ENCODE measurements at places on chromosomes 16 and 17.

GRCh38 chr16:57592591-57593003 is 35.8 kb upstream of the ADGRG1 start:
- peak; percentile 74 for DNase-seq

DNA sequence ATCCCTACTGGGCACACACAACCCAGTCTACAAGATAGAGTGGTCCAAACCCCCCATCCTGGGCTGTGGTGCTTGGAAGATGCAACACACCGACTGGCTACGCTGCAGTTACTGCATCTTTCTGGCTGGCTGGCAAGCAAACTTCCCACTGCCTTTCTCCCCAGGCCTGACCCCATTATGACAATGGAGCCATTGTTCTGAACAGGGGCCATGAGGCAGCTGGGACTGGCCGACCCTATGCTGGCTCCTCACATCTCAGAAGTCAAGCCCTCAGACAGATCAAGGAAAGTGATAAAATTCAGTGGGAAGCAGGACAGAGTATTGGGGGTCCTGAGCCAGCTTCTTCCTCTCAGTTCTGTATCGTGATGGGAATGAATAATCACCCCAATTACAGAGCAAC is 364.1 kb upstream of the ASIC2 start:
- DNase-seq: no peak

DNA sequence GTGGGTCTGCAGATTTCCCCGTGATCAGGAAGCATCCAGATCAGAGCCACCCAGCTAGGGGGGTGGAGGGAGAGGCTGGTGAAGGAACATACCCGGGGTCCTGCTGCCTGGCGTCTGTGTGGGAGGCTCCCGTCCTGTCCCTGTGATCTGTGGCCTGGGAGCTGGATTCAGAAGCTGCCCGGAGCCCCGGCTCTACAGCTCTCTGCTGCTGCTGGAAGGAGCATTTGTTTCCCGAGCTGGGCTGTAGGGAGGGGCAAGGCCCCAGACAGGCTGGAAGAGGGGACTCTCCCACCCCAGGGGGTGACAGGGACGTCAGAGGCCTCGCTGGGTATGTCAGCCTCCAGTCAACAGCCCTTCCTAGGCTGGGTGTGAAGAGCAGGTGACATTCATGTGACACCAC is 10.2 kb downstream of the SOX8 start:
- no peak for DNase-seq

- DNase-seq: no peak
These were observed 6.9 kb downstream of the SALL1 start for GRCh38 chr16:51144203-51144602.

GRCh38 chr16:89233678-89234490 is 16.4 kb downstream of the ZNF778 start:
- DNase-seq: no peak

- no peak for DNase-seq
These were observed 17.6 kb downstream of the ATPAF2 start for GRCh38 chr17:18021372-18021771.

DNA sequence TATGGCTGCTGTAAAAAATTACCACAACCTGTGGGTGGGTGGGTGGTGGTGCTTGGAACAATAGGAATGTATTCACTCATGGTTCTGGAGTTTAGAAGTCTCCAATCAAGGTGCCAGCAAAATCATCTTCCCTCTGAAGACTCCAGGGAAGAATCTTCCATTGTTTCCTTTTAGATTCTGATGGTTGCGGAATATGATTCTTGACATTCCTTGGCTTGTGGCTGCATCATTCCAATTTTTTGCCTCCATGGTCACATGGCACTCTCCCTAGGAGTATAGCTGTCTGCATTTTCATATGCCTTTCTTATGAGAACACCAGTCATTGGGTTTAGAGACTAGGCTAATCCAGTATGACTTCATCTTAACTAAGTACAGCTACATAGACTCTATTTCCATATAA is 401.0 kb downstream of the HS3ST3B1 start:
- DNase-seq: no peak

GRCh38 chr17:18027280-18027679 is 11.7 kb downstream of the ATPAF2 start:
- no peak for DNase-seq

DNA sequence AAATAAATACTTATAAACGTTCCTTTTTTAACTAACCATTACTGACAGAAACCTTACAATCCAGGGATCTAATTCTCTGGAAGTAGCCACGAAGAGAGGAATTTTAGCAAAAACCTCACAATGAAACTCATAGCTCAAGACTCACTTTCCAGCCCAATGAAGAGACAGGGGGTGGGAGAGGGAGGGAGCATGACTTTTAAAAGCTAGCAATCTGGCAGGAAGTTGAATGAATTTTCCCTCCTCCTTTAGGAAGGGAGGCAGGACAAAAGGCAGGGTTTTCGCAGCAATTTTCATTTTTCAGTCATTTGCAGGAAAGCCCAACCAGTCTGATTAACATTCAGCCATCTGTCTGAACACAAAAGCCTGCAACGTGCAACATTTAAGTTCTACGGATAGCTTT is 381.5 kb upstream of the PSMD7 start:
- no peak for DNase-seq

DNA sequence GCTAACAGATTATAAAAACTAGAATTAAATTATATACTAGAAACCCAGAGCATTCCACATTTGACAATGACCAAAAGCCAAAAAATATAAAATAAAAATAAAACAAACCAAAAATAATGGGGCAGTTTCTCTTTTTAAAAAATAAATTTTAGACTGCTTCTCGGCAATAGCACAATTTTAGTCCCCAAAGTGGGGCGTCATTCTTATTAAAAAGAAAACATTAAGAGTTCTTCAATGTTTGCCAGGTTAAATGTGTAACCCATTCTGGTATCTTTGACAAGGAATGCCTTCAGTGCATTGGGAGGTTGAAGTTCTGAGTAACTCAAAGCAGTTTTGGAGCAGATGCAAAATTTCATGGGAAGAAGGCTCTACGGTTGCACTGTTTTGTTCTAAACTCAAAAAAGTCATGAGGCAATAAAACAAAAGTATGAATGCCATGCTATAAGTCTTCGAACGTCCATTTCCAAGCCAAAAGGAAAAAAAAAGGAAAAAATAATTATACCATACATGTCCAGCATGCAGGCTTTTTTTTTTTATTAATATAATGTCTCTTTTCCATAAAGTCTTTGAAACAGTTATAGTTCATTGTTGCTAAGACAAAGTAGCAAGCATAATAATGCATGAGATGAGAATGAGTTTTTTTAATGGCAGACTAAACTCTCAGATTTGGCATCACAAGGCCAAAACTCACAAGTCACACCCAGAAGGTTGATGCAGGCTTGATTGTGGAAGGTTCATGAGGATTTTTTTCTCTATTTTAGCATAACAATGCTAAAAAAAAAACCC is 3.1 kb downstream of the MAF start:
- DNase-seq: no peak

- DNase-seq: no peak
These were observed 25.1 kb upstream of the SLC47A1 start for GRCh38 chr17:19508577-19508867.

DNA sequence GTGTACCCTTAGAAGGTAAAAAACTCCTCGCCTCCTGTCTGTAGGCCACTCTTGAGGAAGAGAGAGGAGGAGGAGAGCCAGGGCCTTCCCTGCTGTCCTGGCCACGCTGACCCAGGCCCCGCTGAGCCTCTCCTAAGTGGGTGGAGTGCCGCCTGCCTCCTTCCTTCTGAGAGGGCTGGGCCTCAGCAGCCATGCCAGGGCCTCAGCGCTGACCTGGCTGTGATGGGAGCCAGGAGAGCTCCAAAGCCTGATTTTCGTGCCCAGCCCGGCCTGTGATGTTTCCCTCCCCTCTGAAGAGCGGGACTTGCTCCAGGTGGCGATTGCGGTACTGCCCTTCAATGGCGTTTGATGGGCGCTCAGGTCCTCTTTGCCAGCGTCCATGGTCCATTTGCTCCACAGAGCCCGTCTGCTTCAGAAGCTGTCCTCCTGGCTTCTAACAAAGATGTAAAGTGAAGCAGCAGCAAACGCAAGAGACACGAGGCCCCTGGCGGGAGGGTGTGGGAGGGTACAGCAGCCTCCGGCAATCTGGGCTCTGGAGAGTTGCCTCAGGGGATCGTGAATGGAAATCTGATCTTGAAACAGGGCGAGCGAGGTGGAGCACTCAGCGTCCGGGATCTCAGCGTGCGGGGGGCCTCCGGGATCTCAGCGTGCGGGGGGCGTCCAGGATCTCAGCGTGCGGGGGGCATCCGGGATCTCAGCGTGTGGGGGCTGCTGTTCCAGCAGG is 93.5 kb downstream of the NPIPB11 start:
- no peak for DNase-seq

DNA sequence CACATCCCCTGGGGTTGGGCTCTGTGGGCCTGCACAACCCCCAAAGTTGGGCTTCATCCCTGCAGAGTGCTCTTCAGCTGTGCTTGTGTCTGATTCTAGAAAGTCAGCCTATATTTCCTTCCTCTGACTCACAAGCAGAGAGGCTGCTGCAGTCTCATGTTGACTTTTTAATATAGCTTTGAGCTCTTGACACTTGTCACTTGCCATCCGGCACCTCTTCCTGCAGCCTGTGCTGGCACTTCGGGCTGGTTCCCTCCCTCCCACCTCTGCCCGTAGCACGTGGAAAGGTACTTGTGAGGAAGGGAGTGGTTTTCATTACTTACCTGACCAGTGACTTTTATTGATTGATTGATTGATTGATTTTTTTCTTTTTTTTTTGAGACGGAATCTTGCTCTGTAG is 19.0 kb upstream of the JPT2 start:
- no peak for DNase-seq

GRCh38 chr17:68020409-68020756 is 15.2 kb upstream of the KPNA2 start:
- DNase-seq: no peak

- DNase-seq: no peak
These were observed 306.9 kb upstream of the RBFOX1 start for GRCh38 chr16:7025616-7026190.

GRCh38 chr17:15405058-15405415 is 62.4 kb downstream of the CDRT4 start:
- no peak for DNase-seq

Measured in naive thymus-derived CD4-positive, alpha-beta T cell (primary cell).